Lung microvascular endothelial cell (primary cell): ENCODE measurements at places on chromosomes 2 and 18. TPM values are rescaled to one million over a fixed set of nuclear protein-coding genes. Genes with fewer than 3 reads are reported as not detected.

Gene RBM43
- 0.60 and 1.5 TPM in 2 replicates for total RNA-seq

Gene NDC80
- total RNA-seq: 3.2 and 13.1 TPM in 2 replicates

Gene SPC25
- 0.79 and 2.8 TPM in 2 replicates for total RNA-seq

Gene C1QL2
- not detected in 2 replicates for total RNA-seq

Gene CD207
- total RNA-seq: under 0.01 TPM in 1 of 2 replicates, not detected in the other

Gene IMPA2
- total RNA-seq: 3.1 and 11.1 TPM in 2 replicates

Gene ITM2C
- 26.4 and 91.7 TPM in 2 replicates for total RNA-seq

Gene DRC1
- total RNA-seq: under 0.01 TPM in 1 of 2 replicates, not detected in the other

Gene VIL1
- not detected in 2 replicates for total RNA-seq

Gene SIX3
- total RNA-seq: not detected in 2 replicates

Gene SLC8A1
- total RNA-seq: under 0.01 and 0.44 TPM in 2 replicates

Gene NT5C1B
- not detected in 2 replicates for total RNA-seq

Gene AGFG1
- total RNA-seq: 25.1 and 30.0 TPM in 2 replicates

Gene MAL
- total RNA-seq: not detected in 2 replicates

Gene RGPD4
- total RNA-seq: not detected in 2 replicates

Gene TANK
- total RNA-seq: 60.1 and 63.1 TPM in 2 replicates

Gene LRRTM4
- not detected in 2 replicates for total RNA-seq

Gene CIB4
- not detected in 2 replicates for total RNA-seq

Gene HRH4
- not detected in 2 replicates for total RNA-seq

Gene DPYSL5
- not detected in 2 replicates for total RNA-seq

Gene ASXL3
- 0.20 and 0.22 TPM in 2 replicates for total RNA-seq

Gene RASGRP3
- total RNA-seq: 138 and 180 TPM in 2 replicates

Gene YWHAQ
- 152 and 217 TPM in 2 replicates for total RNA-seq

Gene DLX2
- under 0.01 TPM in 1 of 2 replicates, not detected in the other for total RNA-seq

Gene SPATS2L
- 5.4 and 11.8 TPM in 2 replicates for total RNA-seq

Gene ALK
- not detected in 2 replicates for total RNA-seq

Gene CDKL4
- 0.44 and 0.79 TPM in 2 replicates for total RNA-seq

Gene ELOA2
- not detected in 2 replicates for total RNA-seq

Gene FIGN
- under 0.01 TPM in 2 replicates for total RNA-seq

Gene ITPRID2
- 135 and 184 TPM in 2 replicates for total RNA-seq

Gene PLCD4
- 0.40 and 1.7 TPM in 2 replicates for total RNA-seq

Gene HDHD2
- total RNA-seq: 8.7 and 12.1 TPM in 2 replicates

Gene SOCS6
- 14.2 and 23.8 TPM in 2 replicates for total RNA-seq
